ENCODE measurements at places on chromosomes 12 and 14. TPM values are rescaled to one million over a fixed set of nuclear protein-coding genes. Genes with fewer than 3 reads are reported as not detected.

The TSPAN11 gene
- 6.6 TPM for polyA plus RNA-seq

The FZD10 gene
- not detected for polyA plus RNA-seq

GRCh38 chr12:90512518-90512917, 442.5 kb downstream of the CCER1 start:
- DNase-seq = no peak

DNA sequence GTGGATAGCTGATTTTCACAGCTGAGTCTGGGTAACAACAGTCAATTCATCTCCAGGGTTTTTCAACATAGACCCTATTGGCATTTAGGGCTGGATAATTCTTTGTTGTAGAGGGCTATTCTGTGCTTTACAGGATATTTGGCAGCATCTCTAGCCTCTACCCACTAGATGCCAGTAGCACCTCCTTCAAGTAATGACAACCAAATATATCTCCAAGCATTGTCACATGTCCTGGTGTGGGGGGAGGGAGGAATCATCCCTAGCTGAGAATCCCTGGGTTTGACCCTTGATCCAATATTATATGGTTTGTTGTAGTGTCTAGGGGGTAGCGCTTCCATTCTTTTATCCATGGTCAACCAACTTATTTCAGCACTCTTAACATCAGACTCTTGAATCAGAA, 157.2 kb downstream of the ANO4 start:
- no peak for DNase-seq

DNA sequence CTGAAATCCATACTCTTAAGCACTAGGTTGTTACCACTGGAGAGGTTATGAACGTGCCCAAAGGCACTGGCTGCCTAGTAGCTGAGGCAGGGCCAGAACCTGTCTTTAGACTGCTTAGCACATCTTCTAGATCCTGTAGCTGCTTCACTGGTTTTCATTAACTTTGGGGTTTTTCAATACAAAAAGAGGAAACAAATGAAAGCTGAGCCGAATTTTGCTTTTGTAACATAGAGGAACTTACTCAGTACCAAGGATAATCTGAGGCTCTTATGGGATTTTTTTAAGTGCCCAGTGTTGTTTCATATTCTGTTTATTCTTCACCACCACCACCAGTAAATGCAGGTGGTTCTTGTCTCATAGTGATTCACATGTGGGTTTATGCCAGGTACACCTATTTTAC, 396.1 kb downstream of the RAD51B start:
- no peak for DNase-seq

Data from SK-N-SH (cell line).